ACHN (cell line): ENCODE measurements at places on chromosomes 1 and 21.

DNA sequence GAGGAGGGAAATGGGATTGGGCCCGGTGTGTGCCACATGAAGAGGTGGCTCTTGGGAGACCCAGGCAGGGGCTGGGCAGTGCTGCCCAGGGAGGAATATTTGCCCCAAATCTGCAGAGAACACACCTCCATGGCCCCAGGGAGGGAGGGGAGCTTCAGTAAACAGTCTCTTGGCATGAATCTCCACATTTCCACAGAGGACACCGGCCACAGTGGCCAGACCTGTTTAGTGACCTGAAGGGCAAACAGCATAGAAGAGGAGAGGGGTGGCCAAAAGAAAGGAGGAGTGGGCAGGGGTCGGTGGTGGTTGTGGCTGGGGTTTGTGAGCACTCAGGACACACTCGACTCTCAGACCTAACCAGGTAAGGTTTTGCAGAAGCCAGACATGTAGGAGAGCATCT, 54.0 kb upstream of the IFFO2 start:
- DNase-seq: peak; percentile 17

- peak; percentile 85 for DNase-seq
Measured at GRCh38 chr1:201946224-201946908, at the start of gene LMOD1. Gene LMOD1, minus strand, starts transcription at chr1:201946548. Its CDS starts 208 bp downstream, at chr1:201946340.

DNA sequence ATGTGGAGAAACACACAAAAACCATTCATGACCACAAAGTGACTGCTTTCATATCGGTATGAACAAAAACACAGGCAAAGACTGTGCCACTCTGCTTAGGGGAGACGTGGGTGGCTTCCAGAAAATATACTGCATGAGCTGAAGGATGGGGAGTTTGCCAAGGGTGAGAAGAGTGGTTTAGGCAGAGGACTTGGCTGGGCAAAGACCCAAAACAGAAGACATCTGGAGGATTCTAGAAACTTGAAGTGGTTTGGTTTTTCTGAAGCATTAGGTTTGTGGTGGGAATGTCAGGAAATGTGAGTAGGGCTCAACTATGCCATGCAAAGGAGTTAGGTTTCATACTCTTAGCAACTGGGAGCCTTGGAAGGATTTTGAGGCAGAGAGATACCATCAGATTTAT, 26.6 kb upstream of the DNM3 start:
- DNase-seq: no peak

GRCh38 chr1:93522721-93523120, 74.8 kb downstream of the FNBP1L start:
- DNase-seq: no peak

GRCh38 chr1:45859221-45859620, 55.8 kb downstream of the MAST2 start:
- DNase-seq: no peak

DNA sequence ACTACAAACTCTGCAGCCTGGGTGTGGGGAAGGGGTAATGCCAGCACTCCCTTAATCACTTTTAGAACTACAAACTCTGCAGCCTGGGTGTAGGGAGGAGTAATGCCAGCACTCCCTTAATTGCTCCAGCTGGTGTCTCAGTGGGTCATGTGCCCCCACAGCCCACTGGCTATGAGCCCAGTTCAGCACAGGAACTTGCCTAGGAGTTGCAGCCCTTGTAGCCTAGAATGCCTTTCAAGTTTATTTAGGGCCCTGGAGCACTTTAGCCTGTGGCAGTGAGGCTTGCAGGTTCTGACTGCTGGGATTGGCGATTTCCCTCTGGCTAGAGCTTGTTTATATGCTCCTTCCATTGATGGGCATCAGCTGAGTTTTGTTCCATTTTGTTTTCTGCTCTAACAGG, 17.1 kb downstream of the VN1R5 start:
- DNase-seq: no peak

GRCh38 chr1:152983743-152984142, at the start of gene SPRR1A:
Gene SPRR1A, plus strand, starts transcription at chr1:152984081. Its CDS starts 1,150 bp downstream, at chr1:152985231.
- DNase-seq: no peak

DNA sequence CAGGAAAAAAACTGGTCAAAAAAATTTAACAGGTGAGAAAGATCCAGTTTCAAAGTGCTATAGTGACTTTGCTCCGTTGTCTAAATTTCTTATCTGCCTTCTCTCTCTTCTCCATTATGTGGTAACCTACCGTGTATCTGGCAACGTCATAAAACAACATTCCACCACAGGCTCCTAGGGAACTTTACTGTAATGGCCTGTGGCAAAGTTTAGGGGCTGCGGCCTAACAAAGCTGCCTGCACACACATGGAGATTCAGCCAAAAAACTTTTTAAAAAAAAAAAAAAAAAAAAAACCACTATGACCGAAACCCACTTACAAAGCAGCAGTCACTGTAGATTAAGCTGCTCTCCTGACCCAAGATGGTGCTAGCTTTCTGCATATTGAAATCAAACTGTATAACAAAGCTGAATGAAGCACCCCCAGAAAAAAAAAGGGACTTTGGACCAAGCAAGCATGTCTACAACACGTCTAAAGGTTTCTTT, 202.6 kb downstream of the SLC45A1 start:
- DNase-seq: no peak

GRCh38 chr1:53344921-53345838, 17.3 kb upstream of the LRP8 start:
- DNase-seq: no peak
